Stomach (tissue), 19 donors: ENCODE measurements at places on chromosomes 16 and 17. TPM values are rescaled to one million over a fixed set of nuclear protein-coding genes. Genes with fewer than 3 reads are reported as not detected.

Gene SULT1A1
- total RNA-seq: 67.2 TPM

Gene SGF29
- 4.3 TPM for total RNA-seq

GRCh38 chr17:19311016-19311415 lies 51.5 kb downstream of the B9D1 start:
- DNase-seq: no peak
- H3K27me3 ChIP-seq: no peaks in the 10 kb centered on the region
- H3K36me3 ChIP-seq: peaks cover 58% of the 10 kb centered on the region
- H3K4me3 ChIP-seq: no peak overlapping the region
- H3K4me1 ChIP-seq: peaks cover 9% of the 10 kb centered on the region
- no peak overlapping the region for H3K27ac ChIP-seq

- H3K4me3 ChIP-seq: no peak overlapping the region
- peaks cover 72% of the 10 kb centered on the region for H3K4me1 ChIP-seq
- no peaks in the 10 kb centered on the region for H3K36me3 ChIP-seq
- no peaks in the 10 kb centered on the region for H3K27me3 ChIP-seq
- peak overlapping the region; percentile 89 for H3K27ac ChIP-seq
Observed at GRCh38 chr16:27326738-27327585, 13.2 kb downstream of the IL4R start.

Gene USP43
- 55.4 TPM for total RNA-seq

Gene KRTAP3-2
- not detected for total RNA-seq

- H3K27ac ChIP-seq: peak overlapping the region; percentile 81
- no peak for DNase-seq
- H3K36me3 ChIP-seq: peaks cover 24% of the 10 kb centered on the region
- H3K4me1 ChIP-seq: peaks cover 66% of the 10 kb centered on the region
- H3K27me3 ChIP-seq: no peaks in the 10 kb centered on the region
Observed at GRCh38 chr17:78789149-78789662, 7.1 kb upstream of the CYTH1 start.

GRCh38 chr17:60077672-60078519 lies 825 bp downstream of the HEATR6 start:
- peaks cover 35% of the 10 kb centered on the region for H3K36me3 ChIP-seq
- H3K4me3 ChIP-seq: peak overlapping the region; percentile 78
- peak overlapping the region; percentile 87 for H3K27ac ChIP-seq
- peak; percentile 25 for DNase-seq
- H3K27me3 ChIP-seq: no peaks in the 10 kb centered on the region
- no peaks in the 10 kb centered on the region for H3K4me1 ChIP-seq

- no peaks in the 10 kb centered on the region for H3K4me1 ChIP-seq
- no peak overlapping the region for H3K27ac ChIP-seq
- H3K36me3 ChIP-seq: no peaks in the 10 kb centered on the region
- no peak for DNase-seq
Observed at GRCh38 chr16:77943801-77944200, 78.5 kb upstream of the CLEC3A start.

Gene SCGB1C2
- total RNA-seq: not detected

- no peak overlapping the region for H3K27ac ChIP-seq
- DNase-seq: no peak
- no peak overlapping the region for H3K4me3 ChIP-seq
- H3K36me3 ChIP-seq: no peaks in the 10 kb centered on the region
- H3K27me3 ChIP-seq: no peaks in the 10 kb centered on the region
Observed at GRCh38 chr16:14198012-14198411, 126.9 kb downstream of the MRTFB start.

DNA sequence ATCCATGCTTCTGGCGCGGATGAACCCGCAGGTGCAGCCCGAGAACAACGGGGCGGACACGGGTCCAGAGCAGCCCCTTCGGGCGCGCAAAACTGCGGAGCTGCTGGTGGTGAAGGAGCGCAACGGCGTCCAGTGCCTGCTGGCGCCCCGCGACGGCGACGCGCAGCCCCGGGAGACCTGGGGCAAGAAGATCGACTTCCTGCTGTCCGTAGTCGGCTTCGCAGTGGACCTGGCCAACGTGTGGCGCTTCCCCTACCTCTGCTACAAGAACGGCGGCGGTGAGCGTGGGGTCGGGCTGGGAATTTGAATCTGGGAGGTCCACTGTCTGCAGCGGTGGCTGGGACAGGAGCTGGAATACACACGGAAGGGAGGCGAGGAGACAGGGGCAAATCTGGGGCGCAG lies 904 bp downstream of the SLC6A2 start:
- H3K27me3 ChIP-seq: peaks cover 12% of the 10 kb centered on the region
- peak overlapping the region; percentile 44 for H3K4me3 ChIP-seq
- H3K36me3 ChIP-seq: no peaks in the 10 kb centered on the region
- H3K4me1 ChIP-seq: peaks cover 9% of the 10 kb centered on the region
- DNase-seq: no peak
- no peak overlapping the region for H3K27ac ChIP-seq

Gene C17orf78
- not detected for total RNA-seq

Gene FBXW10
- not detected for total RNA-seq

Gene KLHL10
- total RNA-seq: not detected

DNA sequence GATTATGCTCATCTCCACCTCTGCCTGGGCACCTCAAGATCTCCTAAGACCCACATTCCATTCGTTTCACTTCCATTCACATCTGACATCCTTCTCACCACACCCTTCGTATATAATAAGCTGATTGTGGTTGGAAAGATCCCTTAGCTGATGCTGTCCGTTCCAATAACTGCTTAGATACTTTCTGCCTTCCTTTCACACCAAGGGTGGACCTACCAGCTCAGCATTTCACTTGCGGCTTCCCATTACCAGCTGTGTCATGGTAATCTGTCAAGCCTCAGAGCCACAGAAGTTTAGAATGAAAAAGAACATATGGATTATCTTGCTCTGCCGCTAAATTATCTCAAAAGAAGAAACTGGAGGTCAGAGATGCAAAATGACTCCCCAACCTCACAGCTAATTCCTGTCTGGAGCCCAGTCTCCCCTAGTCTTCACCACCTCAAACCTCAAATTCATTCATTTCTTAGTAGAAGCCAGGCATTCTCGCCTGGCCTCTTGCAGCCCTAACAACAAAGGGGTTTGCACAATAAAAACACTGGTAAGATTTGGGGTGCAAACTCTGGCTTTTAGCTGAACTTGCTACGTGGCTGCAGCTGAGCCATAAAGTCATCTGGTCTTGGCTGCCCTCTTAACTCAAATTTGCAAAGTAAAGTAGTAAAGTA lies 182.8 kb upstream of the HS3ST3A1 start:
- H3K27ac ChIP-seq: no peak overlapping the region
- H3K27me3 ChIP-seq: no peaks in the 10 kb centered on the region
- no peaks in the 10 kb centered on the region for H3K4me1 ChIP-seq
- DNase-seq: no peak
- H3K36me3 ChIP-seq: no peaks in the 10 kb centered on the region

Gene ATP1B2
- 0.55 TPM for total RNA-seq

- DNase-seq: peak; percentile 61
- peak overlapping the region; percentile 51 for H3K4me3 ChIP-seq
- peak overlapping the region; percentile 63 for H3K27ac ChIP-seq
- peaks cover 95% of the 10 kb centered on the region for H3K27me3 ChIP-seq
Observed at GRCh38 chr17:61400066-61400716, 548 bp downstream of the TBX2 start.

Gene SIAH1
- total RNA-seq: 43.3 TPM

Gene PIK3R6
- total RNA-seq: 0.29 TPM

GRCh38 chr17:48818361-48818841 lies 1.4 kb upstream of the TTLL6 start:
- peaks cover 14% of the 10 kb centered on the region for H3K4me1 ChIP-seq
- no peak for DNase-seq
- no peak overlapping the region for H3K27ac ChIP-seq
- H3K27me3 ChIP-seq: no peaks in the 10 kb centered on the region
- no peaks in the 10 kb centered on the region for H3K36me3 ChIP-seq
- no peak overlapping the region for H3K4me3 ChIP-seq

DNA sequence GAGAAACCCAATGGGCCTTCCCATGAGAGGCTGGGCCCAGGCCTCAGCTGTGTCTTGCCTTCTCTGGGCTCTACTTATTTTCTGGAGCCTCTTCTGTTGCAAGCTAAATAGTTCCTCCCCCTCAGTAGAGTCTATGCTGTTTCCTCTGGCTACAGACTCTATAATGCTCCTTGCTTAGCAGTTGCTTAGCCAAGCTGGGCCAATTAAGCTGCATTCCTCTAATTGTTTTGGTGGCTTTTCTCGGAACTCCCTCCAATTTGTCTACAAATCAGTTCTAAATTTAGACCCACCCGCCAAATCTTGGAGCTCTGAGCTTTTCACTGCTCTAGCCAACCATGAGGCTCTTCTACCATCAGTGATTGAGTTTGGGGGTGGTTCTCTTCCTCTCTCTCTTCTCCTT lies 302.7 kb upstream of the ASIC2 start:
- H3K36me3 ChIP-seq: no peaks in the 10 kb centered on the region
- no peak overlapping the region for H3K4me3 ChIP-seq
- no peaks in the 10 kb centered on the region for H3K4me1 ChIP-seq
- no peak for DNase-seq

- H3K27ac ChIP-seq: no peak overlapping the region
- H3K4me1 ChIP-seq: no peaks in the 10 kb centered on the region
- H3K27me3 ChIP-seq: peaks cover 11% of the 10 kb centered on the region
Observed at GRCh38 chr17:7818746-7819645, 15.0 kb upstream of the KDM6B start.

DNA sequence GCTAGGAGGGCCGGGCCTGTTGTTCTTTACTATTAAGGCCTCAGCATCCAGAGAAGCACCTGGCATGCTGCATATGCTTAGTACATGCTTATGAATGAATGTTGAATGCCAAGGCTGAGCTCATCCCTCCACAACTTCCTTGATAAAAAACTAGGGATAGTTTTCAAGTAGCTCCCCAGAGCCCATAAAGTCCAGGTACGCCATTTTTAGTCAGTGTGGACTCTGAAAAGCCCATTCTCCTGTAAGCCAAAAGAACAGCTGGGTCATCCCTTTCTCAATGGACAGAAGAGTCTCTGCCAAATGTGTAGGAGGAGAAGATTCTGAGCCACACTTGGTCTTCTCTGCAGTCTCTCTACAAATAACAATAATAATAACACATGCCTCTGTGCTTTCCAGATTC lies 8.9 kb upstream of the ITGB3 start:
- no peak overlapping the region for H3K27ac ChIP-seq
- peak; percentile 66 for DNase-seq
- H3K27me3 ChIP-seq: no peaks in the 10 kb centered on the region
- no peaks in the 10 kb centered on the region for H3K36me3 ChIP-seq

DNA sequence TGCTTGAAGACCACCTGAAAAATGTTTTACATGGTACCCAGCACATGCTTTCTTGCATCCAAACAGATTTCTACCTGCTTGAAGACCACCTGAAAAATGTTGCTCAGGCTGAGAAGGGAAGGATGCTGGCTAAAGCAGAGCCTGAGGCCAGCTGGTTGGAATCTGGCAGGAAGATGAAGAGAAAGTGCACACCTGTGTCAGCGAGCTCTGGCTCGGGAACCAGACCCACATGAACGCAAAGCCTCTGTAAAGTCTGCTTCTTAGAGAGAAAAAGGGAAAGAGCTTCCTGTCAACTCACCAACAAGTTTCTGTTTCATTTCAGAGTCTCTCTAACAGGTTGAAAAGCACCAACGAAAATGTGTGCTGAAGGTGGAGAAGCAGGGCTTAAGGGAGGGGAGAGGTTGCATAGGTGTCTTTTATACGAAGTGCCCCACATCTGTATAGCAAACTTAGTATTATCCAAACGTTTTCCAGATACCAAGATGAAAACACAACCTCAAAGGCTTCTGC lies 226.0 kb downstream of the TOX3 start:
- H3K27me3 ChIP-seq: no peaks in the 10 kb centered on the region
- DNase-seq: no peak
- H3K36me3 ChIP-seq: no peaks in the 10 kb centered on the region
- H3K4me3 ChIP-seq: no peak overlapping the region

- peak; percentile 60 for DNase-seq
- H3K36me3 ChIP-seq: no peaks in the 10 kb centered on the region
- no peak overlapping the region for H3K27ac ChIP-seq
- H3K4me1 ChIP-seq: peaks cover 18% of the 10 kb centered on the region
- H3K4me3 ChIP-seq: no peak overlapping the region
Observed at GRCh38 chr16:391885-392335, 5.1 kb upstream of the NME4 start.

Gene C16orf54
- total RNA-seq: 2.3 TPM

- peaks cover 43% of the 10 kb centered on the region for H3K36me3 ChIP-seq
- no peak for DNase-seq
- no peaks in the 10 kb centered on the region for H3K27me3 ChIP-seq
- peaks cover 6% of the 10 kb centered on the region for H3K4me1 ChIP-seq
Observed at GRCh38 chr17:82828875-82829487, 10.8 kb downstream of the ZNF750 start.

GRCh38 chr17:11302401-11303186 lies 61.6 kb downstream of the SHISA6 start:
- no peak overlapping the region for H3K4me3 ChIP-seq
- H3K4me1 ChIP-seq: no peaks in the 10 kb centered on the region
- DNase-seq: no peak
- no peak overlapping the region for H3K27ac ChIP-seq

Gene RNF43
- 18.3 TPM for total RNA-seq

DNA sequence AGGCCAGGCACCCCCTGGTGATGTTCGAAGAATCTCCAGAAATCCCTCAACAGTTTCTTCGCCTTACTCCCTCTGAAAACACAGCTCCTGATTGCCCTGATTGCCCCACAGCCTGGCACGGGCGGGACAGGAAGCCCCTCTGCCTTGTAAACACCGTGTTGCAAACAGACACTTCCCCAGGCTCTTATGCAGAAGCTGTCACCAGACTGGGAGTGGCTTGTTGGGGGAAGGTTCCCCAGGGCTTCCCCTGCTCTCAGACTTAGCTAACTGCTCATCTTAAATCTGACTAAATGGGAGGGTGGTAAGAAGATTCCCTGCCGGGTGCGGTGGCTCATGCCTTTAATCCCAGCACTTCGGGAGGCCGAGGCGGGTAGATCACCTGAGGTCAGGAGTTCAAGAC lies 11.2 kb downstream of the PIK3R5 start:
- DNase-seq: peak; percentile 50
- H3K4me1 ChIP-seq: no peaks in the 10 kb centered on the region
- H3K27me3 ChIP-seq: no peaks in the 10 kb centered on the region
- no peak overlapping the region for H3K4me3 ChIP-seq
- no peaks in the 10 kb centered on the region for H3K36me3 ChIP-seq

Gene CCL16
- total RNA-seq: not detected

DNA sequence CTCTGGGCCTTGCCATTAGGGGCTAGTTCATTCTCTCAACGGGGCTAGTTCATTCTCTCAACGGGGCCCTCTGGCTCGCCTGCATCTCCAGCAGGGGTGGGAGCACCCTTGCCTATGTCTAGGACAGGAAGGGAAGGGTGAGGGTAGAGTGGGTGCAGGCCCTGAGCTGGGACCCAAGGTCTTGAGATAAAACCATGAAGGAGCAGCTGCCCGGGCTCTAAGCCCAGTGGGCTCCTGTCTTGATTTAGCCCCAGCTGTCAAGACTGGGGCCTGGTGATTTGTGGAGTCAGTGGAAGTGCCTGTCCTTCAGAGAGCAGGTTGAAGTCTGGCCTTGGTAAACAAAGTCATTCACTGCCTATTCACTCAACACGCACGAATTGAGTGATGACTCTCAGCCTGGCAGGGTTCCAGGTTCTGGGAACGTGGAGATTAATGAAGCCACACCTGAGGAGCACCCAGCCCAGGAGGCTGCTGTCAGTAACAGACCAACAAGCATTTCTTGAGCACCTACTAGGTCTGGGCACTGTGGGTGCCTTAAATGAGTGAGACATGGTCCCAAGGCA lies 35.4 kb downstream of the WNT3 start:
- no peak overlapping the region for H3K4me3 ChIP-seq
- H3K4me1 ChIP-seq: no peaks in the 10 kb centered on the region
- no peaks in the 10 kb centered on the region for H3K36me3 ChIP-seq
- H3K27ac ChIP-seq: no peak overlapping the region

GRCh38 chr16:15782573-15783365 lies 74.1 kb downstream of the MYH11 start:
- no peak overlapping the region for H3K4me3 ChIP-seq
- no peaks in the 10 kb centered on the region for H3K36me3 ChIP-seq
- no peak for DNase-seq
- H3K27me3 ChIP-seq: no peaks in the 10 kb centered on the region
